ENCODE measurements at places on chromosomes 5 and 9.

DNA sequence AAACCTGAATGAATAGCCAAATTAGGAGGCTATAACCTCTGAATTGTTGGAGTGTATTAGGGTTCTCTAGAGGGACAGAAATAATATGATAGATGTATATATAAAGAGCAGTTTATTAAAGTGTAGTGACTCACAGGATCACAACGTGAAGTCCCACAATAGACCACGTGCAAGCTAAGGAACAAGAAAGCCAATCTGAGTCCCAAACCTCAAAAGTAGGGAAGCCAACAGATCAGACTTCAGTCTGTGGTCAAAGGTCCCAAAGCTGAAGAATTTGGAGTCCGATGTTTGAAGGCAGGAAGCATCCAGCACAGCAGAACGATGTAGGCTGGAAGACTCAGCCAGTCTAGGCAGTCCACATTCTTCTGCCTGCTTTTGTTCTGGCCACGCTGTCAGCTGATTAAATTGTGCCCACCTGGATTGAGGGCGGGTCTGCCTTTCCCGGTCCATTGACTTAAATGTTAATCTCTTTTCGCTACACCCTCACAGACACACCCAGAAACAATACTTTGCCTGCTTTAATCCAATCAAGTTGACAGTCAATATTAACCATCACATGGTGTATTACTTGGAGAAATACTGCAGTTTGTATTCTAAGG is 550.6 kb downstream of the CDH10 start:
- DNase-seq = no peak

GRCh38 chr5:132883261-132883834 is 9.9 kb downstream of the LEAP2 start:
- peak; percentile 25 for DNase-seq

DNA sequence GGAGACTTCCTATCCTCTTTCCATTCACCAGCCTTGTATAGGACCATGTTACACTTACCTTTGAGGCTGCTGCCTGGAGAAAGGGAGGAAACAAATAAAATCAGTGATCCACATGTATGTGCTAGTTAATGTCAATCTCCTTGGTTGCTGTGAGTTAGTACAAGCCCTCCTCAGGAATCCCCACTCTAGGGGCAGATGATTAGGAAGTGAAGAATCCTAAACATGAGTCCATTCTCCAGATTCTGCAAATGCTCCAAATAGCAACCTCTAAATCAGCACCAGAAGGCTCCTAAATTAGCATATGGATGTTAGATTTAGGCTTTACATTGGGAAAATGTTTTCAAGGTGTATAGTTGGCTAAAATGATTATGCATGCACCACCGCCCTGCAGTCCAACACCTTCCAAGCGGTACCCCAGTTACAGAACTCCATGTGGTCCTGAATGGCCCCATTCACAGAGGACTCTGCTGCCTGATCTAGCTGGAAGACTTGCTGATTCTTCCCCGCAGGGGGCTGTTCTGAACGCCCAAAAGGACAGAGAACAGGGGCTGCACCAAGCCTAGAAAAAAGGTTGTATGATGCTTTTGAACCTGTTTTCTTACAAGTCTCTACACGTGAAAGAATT is 123.2 kb downstream of the TLE1 start:
- DNase-seq = no peak

DNA sequence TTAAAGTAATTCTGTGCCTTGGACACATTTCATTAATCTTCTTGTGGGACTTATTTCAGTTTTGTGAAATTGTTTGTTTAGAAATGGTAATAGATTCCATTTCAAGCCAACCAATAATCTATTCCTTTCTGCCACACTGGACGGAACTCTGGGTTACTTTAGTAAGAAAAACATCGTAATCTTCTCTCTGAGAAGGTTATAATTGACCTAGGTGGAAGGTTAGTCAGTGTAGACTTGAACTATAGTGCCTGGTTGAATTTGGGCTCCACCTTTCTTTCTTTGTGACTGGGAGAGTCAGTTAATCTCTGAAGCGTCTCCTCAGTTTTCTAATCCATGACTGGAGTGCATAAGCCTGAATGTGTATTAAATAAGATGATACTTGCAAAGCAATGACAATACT is 89.7 kb upstream of the PRLR start:
- no peak for DNase-seq

GRCh38 chr5:123150089-123150488 is 61.0 kb downstream of the PRDM6 start:
- no peak for DNase-seq

DNA sequence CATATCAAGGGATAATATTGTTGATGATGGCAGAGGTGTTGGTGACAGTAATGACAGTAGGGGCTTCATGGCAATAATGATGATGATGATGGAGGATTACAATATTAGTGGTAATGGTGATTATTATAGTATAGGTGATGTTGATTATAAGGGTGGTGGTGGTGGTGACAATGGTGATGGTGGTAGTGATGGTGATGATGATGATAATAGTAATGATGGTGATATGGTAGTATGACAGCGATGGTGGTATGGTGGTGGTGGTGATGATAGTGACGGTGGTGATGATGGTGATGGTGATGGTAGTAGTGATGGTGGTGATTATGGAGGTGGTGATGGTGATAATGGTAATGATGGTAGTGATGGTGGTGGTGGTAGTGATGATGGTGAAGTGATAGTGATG is 13.6 kb downstream of the KCNIP1 start:
- no peak for DNase-seq

- no peak for DNase-seq
Observed at GRCh38 chr9:22157276-22157675, 148.2 kb upstream of the CDKN2B start.

GRCh38 chr5:5383461-5383860 is 39.0 kb upstream of the ICE1 start:
- DNase-seq = no peak

GRCh38 chr9:130215341-130216119 is 43.3 kb downstream of the NCS1 start:
- DNase-seq = no peak

DNA sequence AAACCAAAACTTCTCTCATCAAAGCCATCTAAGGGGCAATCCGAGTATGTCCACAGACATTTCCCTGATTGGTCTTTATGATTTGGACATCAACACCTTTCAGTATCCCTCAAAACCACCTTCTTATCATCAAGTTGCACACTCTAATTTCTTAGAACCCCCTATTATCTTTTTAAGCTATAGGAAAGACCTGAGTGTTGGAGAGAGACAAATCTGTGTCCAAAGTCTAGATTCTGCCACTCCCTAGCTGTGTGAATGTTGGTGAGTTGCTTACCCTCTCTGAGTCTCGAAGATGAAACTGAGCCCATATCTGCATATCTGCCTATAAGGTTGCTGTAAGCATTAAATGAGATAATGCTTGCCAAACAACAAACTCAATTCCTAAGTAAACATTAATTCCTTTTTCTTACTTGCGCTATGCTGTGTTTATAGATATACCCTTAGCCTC is 159.1 kb downstream of the DOCK8 start:
- DNase-seq = no peak

DNA sequence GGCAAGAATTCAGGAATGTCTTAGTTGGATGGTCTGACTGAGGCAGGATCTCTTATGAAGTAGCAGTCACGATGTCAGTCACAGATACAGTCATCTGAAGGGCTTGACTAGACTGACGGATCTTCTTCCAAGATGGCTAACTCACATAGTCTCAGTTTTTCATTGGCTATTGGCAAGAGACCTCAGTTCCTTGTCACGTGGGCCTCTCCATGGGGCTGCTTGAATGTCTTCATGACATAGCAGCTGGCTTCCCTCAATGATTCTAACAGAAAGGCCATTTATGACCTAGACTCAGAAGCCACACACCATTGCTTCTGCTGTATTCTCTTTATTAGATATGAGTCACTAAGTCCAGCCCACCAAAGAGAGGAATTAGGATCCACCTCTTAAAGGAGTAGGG is 4.7 kb downstream of the APC start:
- DNase-seq = no peak

DNA sequence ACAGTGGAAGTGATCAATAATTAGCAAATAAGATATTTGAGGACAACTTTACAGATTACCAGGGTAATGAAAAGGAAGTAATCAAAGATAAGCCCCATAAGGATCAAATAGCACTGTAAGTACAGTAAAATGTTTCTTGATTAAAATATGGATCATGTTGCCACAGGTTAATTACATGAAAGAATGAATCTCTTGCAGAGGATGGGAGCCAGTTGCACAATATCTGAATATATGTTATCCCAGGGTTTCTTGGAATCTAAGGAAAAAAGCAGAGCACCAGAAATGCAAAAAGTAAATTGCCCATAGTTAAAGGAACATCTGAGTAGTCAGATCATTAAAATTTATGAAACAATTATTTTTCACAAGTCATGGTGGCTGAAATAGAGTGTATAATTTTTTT is 13.8 kb upstream of the SRP19 start:
- no peak for DNase-seq

DNA sequence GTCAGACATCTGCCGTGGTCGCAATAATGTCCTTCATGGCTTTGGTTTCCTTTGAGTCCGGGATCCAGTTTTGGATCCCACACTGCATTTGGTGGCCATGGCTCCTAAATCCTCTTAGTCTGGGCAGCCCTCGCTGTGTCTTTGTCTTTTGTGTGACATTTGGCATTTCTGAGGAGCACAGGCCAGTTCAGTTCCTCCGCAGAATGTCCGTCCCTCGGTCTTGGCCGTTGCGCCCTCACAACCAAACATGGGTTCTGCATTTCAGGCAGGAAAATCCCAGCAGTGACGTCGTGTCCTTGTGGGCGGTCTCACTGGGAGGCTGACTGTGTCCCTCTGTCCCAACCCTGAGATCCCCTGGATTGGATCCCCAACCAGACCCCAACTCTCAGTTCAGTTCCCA is 172.9 kb upstream of the PPP1R26 start:
- no peak for DNase-seq

DNA sequence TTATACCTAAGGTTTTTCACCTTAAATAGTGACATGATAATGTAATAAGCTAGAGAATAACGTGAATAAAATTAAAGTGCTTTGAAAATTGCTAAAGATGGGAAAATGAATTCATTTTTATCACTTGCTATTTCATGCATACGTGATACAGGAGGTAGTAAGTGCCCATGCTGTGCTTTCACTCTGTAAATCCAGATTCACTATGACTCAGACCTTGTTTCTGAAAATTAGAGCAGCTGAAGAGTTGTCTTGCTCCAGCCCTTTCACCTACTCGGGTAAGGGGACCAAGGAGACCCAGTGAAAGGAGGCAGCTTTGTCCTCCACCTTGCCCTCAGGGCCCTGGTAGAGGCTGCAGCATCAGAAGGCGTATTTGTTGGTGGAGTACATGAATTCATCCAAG is 87.9 kb downstream of the ANKH start:
- DNase-seq = no peak

GRCh38 chr5:15995341-15996052 is 184.1 kb downstream of the MARCHF11 start:
- peak; percentile 75 for DNase-seq

GRCh38 chr5:132753135-132753987 is 6.1 kb downstream of the CCNI2 start:
- peak; percentile 23 for DNase-seq

DNA sequence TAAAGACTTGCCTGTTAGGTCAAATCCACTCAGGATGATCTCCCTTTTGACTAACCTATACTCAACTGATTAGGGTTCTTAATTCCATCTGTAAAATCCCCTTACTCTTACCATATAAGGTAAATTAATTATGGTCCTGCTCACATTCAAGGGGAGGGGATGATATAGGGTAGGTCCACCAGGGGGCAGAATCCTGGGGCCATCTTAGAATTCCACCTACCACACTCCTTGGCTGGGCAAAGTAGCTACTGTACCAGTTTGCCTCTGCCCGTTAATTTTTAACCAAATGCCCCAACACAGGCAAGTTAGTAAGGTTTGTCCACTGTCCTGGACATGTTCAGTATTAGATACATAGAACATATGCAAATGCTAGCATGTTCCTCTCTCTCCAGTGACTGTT is 262.4 kb downstream of the SEMA5A start:
- DNase-seq = no peak

DNA sequence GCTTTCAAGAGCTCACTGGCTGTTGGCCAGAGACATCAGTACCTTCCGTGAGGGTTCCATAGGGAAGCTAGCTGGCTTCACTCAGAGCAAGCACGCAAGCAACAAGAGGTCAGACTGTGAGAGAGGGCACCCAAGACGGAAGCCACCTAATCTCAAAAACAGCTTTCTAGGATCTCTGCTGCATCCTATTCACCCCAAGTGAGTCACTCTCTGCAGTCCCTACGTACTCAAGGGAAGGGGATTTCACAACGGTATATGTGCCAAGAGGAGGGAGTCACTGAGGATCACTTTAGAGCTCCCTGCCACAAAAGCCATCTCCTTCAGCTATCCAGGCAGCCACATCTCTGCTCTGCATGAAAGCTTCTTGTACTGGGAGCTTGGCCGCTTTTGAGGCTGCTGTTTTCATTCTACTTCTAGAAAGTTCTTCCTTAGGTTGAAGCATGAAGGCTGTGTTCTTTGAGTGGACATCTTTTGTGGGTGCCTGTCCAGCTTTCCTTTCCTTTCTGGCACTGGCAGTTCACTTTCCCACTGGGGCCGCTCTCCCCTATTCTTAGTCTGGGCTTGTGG is 249.5 kb downstream of the MAN2A1 start:
- DNase-seq = no peak

DNA sequence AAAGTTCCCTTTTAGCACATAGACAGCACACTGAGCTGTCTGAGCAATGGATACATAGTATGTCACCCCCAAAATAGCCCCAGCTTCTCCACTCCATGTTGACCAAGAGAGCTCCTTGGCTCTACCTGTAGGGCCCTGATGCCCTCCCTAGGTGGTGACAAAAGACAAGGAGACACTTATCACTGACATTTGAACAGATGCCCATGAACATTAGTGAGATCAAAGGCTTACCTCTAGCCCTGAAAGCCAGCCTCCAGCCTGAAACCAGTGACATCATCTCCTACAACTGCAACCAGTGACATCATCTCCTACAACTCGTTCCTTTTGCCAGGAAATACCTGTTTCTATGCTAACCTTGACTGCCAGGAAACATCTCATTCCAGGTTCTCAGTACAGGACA is 122.7 kb downstream of the FSTL4 start:
- no peak for DNase-seq

- DNase-seq = no peak
Observed at GRCh38 chr5:61290791-61291210, 41.3 kb upstream of the ZSWIM6 start.

- no peak for DNase-seq
Observed at GRCh38 chr5:72693546-72694205, 122.8 kb upstream of the TNPO1 start.

GRCh38 chr9:728535-728934 is 113.0 kb upstream of the DMRT1 start:
- no peak for DNase-seq

- DNase-seq = no peak
Observed at GRCh38 chr5:34045996-34046395, 3.0 kb upstream of the C1QTNF3 start.

DNA sequence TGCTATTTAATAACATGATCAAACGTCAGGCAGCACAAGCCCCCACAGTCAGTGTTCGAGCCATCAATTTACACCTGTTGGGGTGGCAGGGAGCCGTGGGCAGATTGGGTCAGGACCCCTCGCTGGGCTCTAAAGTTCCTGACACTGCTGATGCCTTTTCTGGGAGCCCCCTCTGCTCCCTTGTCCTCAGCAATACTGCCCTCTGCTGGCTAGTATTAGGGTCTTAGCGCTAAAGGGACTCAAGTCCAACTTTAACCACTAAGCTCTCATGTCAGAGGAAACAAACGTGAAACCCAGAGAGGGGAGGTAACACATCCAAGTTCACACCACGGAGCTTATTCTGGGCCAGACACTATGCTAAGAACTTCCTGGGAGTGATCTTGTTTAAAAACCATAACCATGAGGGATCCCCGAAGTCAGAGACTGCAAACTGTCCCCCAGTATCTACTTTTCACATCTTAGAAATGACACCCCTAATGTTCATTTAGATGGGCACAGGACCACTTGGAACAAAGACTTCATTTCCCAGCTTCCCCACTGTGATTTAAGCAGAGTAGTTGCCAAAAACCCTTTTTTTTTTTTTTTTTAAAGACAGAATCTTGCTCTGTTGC is 20.4 kb downstream of the ANKS6 start:
- DNase-seq = peak; percentile 49
